NCI-H2029 treated with DMSO at 0.1 percent for 48 hours (cell line): ENCODE measurements at places on chromosomes 4 and X.

DNA sequence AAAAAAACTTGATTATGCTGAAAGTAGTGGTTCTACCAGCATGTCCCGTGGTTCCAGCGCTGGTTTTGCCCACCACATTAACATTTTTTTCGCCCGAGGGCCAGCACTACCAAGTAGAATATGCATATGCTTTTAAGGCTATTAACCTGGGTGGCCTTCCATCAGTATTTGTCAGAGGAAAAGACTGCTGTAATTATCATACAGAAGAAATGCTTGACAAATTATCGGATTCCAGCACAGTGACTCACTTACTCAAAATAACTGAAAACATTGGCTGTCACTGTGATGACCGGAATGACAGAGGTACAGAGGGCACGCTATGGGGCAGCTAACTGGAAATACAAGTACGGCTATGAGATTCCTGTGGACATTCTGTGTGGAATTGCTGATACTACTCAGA lies 34.6 kb downstream of the PRPS2 start:
- no peak for DNase-seq

- DNase-seq = no peak
Observed at GRCh38 chr4:19512086-19512485, 739.6 kb upstream of the SLIT2 start.

DNA sequence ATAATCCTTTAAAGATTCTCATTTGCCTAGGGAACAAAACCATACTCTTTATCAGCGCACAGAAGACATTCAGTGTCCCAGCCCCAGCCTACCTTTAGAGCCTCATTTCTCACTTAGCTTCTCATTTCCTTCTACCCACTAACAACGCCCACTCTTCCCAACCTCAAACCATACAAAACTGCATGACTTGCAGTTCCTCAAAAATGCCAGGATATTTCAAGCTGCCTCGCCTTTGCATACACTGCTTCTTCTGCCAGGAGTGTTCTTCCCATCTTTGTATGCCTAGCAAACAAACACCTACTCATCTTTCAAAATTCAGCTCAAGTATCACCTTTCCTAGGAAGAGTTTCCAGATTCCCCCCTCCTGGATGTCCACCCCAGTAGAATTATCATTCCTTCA lies 129.9 kb upstream of the ADGRL3 start:
- DNase-seq = no peak

DNA sequence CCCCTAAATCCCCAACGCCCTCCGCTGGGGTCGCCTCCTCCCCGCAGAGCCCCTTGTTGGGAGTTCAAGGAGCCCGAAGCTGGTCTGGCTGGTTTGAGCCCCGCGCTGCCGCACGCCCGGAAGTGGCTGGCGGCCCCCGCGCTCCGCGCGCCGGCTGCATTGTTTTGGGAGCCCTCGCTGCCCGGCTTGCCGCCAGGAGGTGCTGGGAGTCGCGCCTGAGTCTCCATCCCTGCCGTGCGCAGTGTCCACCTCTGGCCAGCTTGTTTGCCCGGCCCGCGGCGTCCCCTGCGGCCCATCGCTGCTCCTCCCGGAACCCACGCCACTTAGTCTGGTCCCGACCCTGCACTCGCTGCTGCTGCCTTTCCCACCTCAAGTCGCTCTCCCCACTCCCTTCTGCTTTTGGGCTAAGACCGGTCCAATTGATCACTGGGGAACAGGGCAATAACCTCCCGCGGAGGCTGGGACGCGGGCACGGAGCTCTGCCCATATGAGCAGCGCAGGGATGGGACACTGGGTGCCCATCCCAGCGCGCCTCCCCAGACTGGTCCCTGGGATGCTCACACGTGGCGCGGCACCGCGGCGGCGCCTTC lies 2.2 kb upstream of the SFRP2 start:
- no peak for DNase-seq

GRCh38 chrX:153773741-153774575 lies 6.9 kb upstream of the SRPK3 start:
- DNase-seq = no peak

DNA sequence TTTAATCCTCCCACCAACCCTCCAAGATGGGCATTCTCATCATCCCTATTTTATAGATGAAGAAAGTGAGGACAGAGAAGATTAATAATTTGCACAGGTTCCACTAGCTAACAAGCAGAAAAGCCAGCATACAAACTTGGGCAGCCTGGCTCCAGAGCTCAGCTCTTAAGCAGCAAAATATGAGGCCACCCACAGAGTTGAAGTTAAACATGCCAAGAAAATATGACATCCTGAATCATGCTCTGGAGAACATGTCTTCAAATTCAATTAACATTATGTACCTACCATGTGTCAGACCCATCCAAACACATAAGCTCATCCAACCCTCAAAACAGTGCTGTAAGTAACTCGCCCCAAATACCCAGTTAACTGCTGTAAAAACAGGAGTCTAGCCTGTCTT lies 33.9 kb downstream of the USP46 start:
- DNase-seq = no peak

DNA sequence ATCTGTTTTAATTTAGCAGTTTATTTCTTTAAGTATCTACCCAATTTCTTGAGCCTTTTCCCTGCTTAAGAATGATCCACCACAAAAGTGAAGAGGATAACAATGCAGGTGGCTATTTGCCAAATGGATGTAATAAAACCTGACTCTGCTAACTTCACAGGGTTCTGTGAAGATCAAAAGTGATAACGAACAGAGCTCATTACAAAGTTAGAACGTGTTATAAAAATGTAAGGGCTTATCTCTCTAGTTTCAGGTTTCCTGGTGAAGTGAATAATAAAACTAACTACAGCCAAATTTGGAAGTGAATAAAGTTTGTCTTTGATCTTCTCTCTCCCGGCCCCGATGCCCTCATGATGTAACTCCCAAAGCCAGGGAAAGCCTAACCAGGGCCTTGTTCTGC lies 497.9 kb downstream of the SMARCA1 start:
- DNase-seq = no peak

DNA sequence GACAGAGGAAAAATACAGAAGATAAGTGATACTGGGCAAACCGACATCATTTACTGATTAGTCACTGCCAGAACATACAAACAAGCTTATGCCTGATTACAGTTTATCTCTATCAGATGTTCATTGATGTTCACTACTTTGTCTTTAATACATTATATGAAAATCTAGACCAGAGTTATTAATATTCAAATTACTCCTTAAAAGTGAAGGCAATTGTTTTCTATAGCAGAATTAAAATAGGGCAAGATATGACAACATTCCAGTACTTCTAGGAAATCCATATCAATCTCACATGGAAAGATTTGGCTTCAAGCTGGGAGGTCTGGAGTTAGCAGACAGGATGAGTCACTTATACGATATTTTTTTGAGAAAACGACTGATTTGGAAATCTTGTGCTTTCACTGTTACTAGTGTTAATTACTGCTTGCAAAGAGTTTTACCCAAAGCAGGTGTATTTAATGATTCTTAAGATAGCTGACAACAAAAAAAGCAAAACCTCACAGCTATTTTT lies 31.8 kb downstream of the HPGD start:
- DNase-seq = no peak

DNA sequence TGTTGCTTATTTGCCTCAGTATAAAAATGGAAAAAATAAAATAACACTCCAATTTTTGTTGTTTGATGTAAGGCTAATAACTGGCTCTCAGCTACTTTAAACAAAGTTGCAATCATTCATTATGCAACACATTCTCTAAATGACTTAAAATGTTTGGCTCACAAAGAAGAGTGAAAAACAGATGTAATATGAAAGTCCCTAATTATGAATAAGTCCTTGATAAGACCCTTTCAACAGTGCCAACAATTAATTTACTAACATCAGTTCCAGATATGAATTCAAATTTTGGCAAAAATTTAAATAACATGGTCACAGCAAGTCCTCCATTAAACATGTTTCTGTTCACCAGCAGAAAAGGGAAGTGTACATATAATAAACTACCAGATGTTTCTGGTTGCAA lies 69.8 kb downstream of the PAPSS1 start:
- DNase-seq = no peak

- DNase-seq = no peak
Observed at GRCh38 chr4:94934864-94935263, 177.1 kb downstream of the BMPR1B start.

- DNase-seq = no peak
Observed at GRCh38 chrX:68710870-68711576, 63.6 kb downstream of the STARD8 start.

- DNase-seq = no peak
Observed at GRCh38 chrX:861921-862320, 231.3 kb downstream of the SHOX start.

DNA sequence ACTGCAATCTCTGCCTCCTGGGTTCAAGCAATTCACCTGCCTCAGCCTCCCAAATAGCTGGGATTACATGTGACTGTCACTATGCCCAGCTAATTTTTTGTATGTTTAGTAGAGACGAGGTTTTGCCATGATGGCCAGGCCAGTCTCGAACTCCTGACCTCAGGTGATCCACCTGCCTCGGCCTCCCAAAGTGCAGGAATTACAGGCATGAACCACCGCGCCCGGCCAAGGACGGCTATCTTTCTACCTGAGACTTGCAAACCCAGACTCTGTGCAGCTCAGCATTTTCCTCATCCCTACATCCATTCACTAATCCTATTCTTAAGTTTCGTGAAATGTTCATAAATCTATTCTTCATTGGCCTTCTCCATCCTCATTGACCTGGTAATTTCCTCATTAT lies 330.0 kb downstream of the ANTXR2 start:
- no peak for DNase-seq

DNA sequence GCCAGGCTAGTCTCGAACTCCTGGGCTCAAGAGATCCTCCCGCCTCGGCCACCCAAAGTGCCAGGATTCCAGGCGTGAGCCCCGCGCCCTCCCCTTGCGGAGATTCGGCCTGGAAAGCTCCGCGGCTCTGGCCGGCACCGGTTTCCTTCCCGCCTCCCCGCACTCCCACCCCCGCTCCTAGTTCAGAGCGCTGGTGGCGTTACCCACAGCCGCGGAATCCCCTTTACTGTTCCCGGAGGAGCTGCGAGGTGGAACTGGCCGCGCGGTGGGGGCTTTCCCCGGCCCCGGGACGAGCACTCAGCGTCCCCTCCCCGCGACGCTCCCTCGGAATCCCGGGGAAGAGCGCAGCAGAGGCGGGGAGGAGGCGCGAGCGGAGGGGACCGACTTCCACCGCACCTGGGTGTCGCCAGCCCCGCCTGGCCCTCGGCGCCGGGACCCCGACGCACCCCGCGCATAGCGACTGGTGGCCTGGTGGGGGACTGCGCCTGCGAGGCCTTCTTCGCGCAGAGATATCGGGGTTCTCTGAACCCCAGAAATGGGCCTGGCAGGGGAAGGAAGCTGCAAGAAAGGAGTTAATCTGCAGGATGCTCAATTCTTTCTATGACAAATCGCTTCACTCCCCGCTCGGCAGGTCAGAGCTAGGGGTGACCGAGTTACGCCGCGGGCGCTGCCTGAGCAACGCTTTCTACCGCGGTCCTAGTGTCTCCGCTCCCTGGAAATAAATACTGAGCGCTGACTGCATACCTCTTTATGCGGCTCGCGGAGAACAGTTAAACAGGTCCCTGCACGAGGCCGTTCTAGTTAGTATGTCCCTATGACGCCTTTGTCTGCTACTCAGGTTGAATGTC lies 14.6 kb upstream of the SLC25A4 start:
- no peak for DNase-seq

- DNase-seq = no peak
Observed at GRCh38 chrX:71301195-71301924, at the start of gene ITGB1BP2. ITGB1BP2 (plus strand) TSS chrX:71301750; CDS start chrX:71301807, 57 bp downstream.

GRCh38 chr4:169033660-169034059 lies 23.6 kb upstream of the CBR4 start:
- DNase-seq = no peak

DNA sequence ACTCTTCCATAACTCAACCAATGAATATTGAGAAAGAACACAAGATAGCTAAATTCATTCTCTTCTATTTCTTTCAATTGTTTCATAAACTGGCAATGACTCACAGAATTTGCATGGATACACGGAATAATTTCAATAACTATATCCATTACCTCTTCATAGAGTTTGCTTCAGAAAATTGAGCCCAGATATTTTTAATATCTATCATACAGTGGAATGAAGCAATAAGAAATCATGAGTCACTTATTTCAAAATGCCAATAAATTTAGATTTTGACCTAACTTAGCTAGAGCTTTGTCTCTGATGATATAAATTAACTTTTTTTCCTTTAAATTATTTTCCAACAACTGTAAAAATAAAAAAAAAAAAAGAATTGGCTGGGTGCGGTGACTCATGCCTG lies 22.2 kb upstream of the MANBA start:
- DNase-seq = no peak

GRCh38 chr4:182338746-182339145 lies 95.5 kb downstream of the TENM3 start:
- no peak for DNase-seq

GRCh38 chrX:55593296-55593695 lies 29.9 kb upstream of the FOXR2 start:
- no peak for DNase-seq

DNA sequence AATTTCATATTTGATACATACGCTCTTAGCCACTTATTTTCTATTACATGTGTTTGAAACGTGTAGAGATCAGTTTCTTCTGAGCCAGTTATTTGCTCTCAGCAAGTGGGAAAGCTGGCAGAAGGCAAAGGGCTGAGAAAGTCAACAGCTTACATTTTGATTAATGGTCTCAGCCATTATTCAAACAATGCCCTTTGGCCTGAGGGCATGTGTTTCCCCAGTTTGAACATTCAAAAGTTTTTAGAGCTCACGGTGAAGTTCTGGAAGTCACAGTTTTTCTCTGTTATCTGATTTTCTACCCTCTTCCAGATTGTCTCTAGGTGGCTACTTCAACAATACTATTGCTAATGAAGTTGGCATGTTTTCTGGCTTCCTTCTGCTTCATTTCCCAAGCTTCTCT lies 591.8 kb upstream of the CPEB2 start:
- DNase-seq = no peak

- DNase-seq = no peak
Observed at GRCh38 chr4:13892739-13893105, 265.2 kb upstream of the BOD1L1 start.

- peak; percentile 48 for DNase-seq
Observed at GRCh38 chrX:124211312-124211942, 121.0 kb upstream of the TEX13D start.

GRCh38 chrX:13198056-13198761 lies 121.6 kb downstream of the ATXN3L start:
- no peak for DNase-seq

DNA sequence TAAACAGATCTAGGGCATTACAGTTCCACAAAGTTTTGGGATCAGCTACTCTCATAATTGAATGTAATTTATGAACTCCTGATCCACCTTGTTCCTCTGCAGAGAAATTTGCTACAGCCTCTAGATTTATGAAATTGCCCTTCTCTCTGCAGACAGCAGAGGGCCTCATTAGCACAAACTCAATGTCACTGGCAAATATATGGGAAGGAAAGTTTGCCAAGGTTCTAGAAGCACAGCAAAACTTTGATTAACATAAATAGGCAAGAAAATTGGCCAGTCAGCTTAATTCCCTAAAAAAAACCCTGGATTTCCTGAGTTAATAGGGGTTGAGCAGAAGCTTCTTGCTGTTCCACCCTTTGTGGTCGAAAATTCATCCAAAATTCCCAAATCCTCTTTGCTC lies 31.5 kb downstream of the PRPS1 start:
- DNase-seq = peak; percentile 37

DNA sequence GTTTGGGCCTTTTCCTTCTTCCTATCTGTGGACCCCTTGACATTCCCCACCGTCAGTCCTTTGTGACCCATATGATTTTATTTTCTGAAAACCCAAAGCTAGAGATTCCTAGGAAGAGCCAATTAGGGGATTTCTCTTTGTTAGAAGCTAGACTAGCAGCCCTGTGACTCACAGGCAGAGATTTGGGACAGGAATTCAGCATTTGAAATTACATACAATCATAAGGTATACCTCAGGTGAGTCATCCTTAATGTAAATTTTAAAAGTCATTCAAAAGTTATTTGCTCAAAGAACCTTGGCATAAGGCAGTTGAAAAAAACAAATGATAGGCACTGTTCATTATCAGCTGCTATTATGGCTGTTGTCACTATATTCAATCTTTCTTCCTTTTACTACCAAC lies 40.6 kb downstream of the USP26 start:
- no peak for DNase-seq
